ENCODE measurements at places on chromosomes 2 and 18.

DNA sequence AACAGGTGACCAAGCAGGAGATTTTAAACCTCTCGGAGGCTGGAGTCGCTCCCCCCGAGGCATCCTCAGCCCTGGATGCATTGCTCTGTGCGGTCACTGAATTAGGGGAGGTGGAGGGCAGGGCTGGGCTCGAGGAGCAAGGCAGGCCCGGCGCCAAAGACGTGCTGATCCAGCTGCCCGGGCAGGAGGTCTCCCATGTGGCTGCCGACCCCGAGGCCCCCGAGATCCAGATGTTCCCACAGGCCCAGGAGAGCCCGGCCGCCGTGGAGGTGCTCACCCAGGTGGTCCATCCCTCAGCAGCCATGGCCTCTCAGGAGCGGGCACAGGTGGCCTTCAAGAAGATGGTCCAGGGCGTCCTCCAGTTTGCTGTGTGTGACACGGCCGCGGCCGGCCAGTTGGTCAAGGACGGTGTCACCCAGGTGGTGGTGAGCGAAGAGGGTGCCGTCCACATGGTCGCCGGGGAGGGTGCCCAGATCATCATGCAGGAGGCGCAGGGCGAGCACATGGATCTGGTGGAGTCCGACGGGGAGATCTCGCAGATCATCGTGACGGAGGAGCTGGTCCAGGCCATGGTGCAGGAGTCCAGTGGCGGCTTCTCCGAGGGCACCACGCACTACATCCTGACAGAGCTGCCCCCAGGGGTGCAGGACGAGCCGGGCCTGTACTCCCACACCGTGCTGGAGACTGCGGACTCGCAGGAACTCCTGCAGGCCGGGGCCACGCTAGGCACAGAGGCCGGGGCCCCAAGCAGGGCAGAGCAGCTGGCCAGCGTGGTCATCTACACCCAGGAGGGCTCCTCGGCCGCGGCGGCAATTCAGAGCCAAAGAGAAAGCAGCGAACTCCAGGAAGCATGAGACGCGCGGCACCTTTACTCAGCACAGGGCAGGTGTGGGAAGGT is 145.1 kb downstream of the PTGR3 start:
- DNase-seq: no peak

DNA sequence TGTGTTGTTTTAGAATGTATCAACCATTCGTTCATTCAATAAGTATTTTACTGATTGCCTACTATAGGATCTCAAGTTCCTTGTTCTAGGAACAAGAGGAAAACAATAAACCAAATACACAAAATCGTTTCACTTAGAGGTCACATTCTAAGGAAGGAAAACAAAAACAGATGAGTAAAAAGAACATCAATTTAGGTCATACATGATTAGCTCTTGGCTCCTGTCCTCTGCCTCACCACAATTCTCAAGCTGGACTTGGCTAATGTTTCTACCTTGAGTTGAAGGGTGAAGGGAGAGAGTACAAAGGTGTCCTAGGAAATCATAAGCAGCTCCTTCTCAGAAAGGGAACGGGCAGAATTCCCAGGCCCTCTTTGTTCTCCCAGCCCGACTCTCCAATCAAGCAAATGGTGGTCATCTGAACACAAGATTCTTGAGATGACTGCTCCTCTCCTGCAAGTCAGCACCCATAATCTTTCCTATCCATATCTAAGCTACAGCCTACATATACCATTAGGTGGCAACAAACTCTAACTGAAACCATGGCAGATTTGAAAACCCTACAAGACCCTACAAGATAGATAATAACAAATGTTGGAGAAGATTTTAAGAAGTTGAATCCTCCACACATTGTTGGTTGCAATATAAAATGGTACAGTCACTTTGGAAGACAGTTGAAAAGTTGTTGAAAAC is 76.0 kb downstream of the CBLN2 start:
- DNase-seq: no peak

- DNase-seq: no peak
Observed at GRCh38 chr18:3340015-3340681, 78.2 kb downstream of the MYL12B start.

GRCh38 chr2:67845621-67846369 is 217.0 kb downstream of the C1D start:
- no peak for DNase-seq

- no peak for DNase-seq
Observed at GRCh38 chr2:109435066-109435690, 178.6 kb downstream of the SEPTIN10 start.

DNA sequence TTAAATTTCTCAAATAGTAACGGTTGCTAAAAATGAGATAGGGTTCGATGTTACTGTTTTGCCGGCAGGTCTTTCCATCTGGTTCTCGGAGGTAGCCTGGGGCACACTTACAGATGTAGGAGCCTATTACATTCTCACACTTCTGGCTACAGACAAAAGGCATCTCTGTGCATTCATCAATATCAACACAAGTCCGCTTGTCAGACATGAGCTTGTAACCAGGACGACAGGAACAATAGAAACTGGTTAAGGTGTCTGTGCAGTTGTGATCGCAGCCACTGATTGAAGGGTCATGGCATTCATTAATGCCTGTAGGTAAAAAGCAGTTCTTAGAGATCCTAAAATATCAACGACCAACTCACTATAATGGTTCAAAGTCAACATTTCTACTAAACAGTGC is 116.3 kb downstream of the DHRS9 start:
- no peak for DNase-seq

DNA sequence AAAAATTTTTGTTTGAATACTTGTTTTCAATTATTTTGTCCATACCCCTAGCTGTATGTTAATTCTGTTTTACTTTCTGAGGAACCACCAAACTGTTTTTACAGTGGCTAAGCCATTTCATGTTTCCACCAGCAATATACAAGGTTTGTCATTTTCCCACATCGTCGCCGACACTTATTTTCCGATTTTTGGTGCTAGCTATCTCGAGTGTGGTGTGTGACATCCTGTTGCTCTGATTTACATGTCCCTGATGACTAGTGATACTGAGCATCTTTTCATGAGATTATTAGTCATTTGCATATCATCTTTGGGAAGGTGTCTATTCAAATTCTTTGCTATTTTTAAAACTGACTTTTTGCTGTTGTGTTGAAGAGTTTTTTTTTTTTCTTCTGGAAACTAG is 7.2 kb upstream of the GPC1 start:
- DNase-seq: peak; percentile 33

DNA sequence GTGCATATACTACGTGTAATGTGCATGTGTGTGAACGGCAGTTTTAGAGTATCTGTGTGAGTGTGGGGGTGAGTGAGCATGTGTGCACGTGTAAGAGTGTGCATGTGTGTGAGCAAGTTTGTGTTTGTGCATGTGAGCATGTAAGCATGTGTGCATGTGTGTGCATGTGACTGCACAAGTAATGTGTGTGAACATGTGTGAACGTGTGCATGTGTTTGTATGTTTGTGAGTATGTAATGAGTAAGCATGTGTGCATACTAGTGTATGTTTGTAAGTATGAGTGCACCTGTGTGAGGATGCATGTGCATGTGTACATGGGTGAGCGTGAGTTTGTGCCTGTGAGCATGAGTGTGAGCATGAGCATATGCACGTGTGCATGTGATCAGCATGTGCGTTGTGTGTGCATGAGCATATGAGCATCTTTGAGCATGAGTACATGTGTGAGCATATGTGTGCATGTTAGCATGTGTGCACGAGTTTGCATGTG is 90.7 kb downstream of the ZNF516 start:
- no peak for DNase-seq

GRCh38 chr18:27223526-27224291 is 38.6 kb upstream of the CHST9 start:
- DNase-seq: no peak

DNA sequence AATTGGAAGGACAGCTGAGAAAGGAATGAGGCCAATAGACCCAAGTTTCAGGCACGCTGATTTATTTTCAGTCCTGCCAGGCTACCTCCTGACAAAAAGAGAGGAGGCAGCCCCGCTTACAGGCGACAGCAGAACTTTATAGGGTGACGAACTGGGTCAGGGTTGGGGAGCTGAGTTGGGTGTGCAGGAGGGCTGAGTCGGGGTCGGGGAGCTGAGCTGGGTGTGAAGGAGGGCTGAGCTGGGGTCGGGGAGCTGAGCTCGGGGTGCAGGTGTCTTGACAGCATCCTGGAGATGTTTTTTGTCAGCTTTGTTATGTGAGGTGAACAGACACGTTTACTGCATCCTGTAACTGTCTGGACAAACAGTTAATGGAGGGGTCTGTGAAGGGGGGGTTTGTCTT is 342.2 kb downstream of the ADCYAP1 start:
- no peak for DNase-seq

DNA sequence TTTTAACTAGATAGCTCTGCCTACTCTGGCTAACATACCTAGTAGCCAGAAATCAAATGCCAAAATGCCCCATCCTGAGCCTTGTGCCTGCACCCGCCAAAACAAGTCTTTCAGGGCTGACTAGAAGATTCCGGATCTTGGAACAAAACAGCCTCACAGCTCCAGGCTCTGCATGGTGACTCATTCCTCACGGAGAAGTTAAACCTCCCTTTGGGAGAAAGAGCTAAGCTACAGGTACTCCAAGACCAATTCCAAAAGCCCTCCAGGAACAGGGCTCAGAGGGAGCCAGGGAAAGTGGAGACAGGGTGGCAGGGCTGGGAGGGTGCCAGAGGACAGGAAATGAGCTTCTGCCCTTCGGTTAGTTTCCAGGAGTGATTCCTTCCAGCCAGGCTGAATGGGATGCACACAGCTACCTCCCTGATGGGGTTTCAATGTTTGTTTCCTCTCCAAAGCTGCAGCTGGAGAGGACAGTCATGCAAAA is 295.6 kb downstream of the TNS1 start:
- no peak for DNase-seq

- no peak for DNase-seq
Observed at GRCh38 chr2:148065936-148066335, 45.0 kb downstream of the MBD5 start.

All from stimulated activated CD4-positive, alpha-beta T cell treated with anti-CD3 and anti-CD28 coated beads, TNF-alpha, amount 100 ng/mL, for 24 hours (primary cell).